ENCODE measurements at places on chromosomes 3 and 15.

GRCh38 chr3:128285042-128285966 is 132.0 kb downstream of the EEFSEC start:
- no peak for DNase-seq

DNA sequence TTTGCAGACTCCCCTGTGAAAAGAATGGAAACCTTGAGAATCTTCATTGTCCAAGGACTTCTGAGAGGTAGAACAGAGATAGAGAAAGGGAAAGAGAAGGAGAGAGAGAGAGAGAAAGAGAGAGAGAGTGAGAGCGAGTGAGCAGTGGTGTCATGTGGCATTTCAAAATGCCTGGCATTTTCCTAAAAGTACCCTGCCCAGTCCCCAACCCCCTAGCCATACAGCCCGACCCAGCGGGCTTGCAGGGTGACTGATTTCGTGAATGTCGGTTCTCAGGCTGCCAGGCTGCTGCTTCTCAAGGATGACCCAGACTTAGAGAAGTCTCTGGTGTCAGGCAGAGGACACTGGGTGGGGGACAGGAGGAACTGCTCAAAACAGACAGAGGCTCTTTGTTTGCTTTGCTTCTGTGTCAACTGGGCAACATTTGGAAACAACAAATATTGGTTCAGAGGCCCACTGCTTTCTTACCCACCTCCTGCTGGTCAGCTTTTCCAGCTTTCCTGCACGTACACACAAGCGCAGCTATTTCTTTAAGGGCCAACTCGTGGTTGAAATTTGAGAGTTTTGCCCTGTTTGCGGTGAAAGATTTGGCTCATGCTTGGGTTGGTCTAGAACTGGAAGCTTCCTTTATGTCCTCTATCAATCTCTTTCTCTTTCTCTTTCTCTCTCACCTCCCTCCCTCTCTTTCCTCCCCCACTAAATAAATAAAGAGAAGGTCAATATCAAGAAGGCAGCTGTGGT is 3.7 kb upstream of the TF start:
- no peak for DNase-seq

- DNase-seq = no peak
These were observed 722 bp upstream of the CCDC50 start for GRCh38 chr3:191328383-191328961.

DNA sequence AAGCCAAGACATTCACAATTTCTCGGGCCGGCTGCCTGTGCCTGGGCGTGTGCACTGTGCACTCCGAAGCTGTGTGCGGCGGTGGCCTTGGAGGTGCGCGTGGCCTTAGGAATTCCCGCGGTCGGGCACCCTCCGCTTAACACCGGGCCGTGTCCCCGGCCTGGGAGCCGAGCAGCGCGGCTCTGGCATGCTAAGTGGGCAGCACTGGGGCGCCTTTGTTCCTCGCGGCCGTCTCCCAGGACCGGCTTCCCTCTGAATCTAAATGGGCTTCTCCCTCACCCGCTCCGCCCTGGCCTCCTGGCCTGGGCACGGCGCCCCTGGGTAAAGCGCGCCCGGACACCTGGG is 498 bp upstream of the ARNT2 start:
- DNase-seq = no peak

DNA sequence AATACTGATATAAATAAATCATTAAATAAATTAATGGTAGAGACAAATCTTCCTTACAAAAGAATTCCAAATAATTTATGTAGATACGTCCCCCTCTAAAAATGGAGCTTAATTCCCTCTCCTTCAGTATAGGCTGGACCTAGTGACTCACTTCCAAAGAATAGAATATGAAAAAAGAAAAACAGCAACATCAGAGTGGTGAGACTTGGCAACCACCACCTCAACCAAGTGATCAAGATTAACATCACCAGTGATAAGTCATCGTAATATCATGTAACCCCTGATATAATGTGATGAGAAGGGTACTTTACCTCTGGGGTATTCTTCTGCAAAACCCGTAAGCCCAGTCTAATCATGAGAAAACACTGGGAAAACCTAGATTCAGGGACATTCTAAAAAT is 13.4 kb downstream of the GOLGB1 start:
- DNase-seq = no peak

Data from GM18507 (cell line).